ENCODE measurements at places on chromosomes 7 and 10. TPM values are rescaled to one million over a fixed set of nuclear protein-coding genes. Genes with fewer than 3 reads are reported as not detected.

The AKR1D1 gene
- total RNA-seq, result not detected

The ZNF394 gene
- 26.8 TPM for total RNA-seq

The CAMK2B gene
- total RNA-seq, result 3.1 TPM

The LFNG gene
- total RNA-seq, result 21.2 TPM

The C7orf57 gene
- total RNA-seq, result 0.62 TPM

The NEUROG3 gene
- not detected for total RNA-seq

The NKX2-3 gene
- total RNA-seq, result 1.2 TPM

The GPR146 gene
- total RNA-seq, result 1.6 TPM

Measured in A172 (cell line).